ENCODE measurements at places on chromosomes 2 and 18.

GRCh38 chr18:62678847-62679485 is 36.4 kb upstream of the PHLPP1 start:
- no peak for DNase-seq

GRCh38 chr2:161391737-161392506 is 24.2 kb upstream of the TBR1 start:
- no peak for DNase-seq

- no peak for DNase-seq
Observed at GRCh38 chr2:96584017-96584416, 47.5 kb downstream of the ARID5A start.

DNA sequence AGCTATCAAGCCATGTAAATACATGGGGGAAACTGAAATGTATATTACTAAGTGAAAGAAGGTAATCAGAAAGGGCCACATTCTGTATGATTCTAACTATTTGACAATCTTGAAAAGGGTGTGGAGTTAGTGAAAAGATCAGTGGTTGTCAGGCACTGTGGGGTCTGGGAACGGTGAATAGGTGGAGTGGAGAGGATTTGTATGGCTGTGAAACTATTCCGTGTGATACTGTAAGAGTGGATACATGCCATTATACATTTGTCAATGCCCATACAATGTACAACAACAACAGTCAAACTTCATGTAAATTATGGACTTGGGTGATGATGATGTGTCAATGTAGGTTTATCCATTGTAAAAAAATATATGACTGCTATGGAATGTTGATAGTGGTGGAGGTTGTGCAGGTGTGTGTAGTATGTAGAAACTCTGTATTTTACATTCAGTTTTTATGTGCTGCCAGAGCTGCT is 1116.2 kb downstream of the SUCLG1 start:
- no peak for DNase-seq

DNA sequence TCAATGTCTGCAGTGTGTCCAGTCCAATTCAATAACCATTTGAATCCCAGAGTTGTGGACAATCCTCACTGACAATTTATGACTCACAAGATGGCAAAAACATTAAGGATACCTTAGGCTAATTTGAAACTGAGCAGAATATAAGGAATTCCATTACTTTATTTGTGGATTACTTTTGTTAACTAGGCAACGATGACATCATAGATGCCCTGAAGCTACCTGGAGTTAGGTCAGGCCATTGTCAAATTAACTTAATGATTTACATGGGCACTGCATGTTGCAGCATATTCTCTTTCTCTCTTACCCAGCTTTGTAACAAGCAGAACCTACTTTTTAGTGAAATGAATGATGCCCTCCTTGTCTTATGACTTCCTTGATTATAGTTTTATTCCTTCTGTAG is 100.0 kb upstream of the CDCA7 start:
- DNase-seq, result no peak

GRCh38 chr2:6999211-6999877 is 82.1 kb downstream of the RNF144A start:
- DNase-seq, result no peak

DNA sequence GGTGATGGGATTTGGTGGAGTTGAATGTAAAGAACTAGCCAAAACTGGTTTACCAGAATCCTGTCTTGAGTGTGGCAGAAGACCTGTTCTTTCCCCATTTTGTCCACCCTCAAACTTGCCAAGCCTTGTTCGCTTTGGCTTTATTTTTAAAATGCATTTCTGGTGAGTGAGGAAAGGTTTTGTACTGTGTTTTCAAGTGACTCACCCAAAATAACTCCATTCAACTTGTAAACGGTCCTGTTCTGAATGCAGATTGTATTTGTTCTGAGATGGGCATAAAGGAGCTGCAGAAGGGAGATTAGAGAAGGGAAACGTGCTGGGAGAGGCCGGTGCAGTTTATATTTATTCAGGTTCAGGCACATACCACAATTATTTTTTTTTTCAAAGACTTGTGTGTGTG is 5.3 kb upstream of the ITPRID2 start:
- DNase-seq, result no peak

- no peak for DNase-seq
Observed at GRCh38 chr2:202479610-202480009, 103.5 kb downstream of the BMPR2 start.

DNA sequence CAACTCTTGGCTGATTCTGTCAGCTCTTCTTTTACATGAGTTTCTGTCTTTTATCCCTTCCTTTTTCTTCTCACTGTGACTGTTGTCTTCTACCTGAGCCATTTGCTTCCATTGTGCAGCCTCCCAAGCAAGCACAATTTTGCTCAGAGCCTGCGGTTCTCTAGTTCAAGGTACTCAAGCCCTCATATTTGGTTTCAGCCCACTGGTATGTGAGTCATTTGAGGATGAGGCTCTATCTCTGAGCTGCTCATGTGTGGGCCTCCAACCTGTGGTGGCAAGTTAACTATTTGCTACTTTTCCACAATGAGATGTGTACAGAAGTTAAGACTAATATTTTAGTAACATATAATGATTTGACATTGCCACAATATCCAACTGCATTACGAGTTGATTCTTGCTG is 183.0 kb downstream of the PHLPP1 start:
- no peak for DNase-seq

GRCh38 chr2:224594840-224595239 is 9.7 kb upstream of the CUL3 start:
- DNase-seq, result no peak

- DNase-seq, result no peak
Observed at GRCh38 chr18:71784777-71785176, 759.4 kb downstream of the CBLN2 start.

DNA sequence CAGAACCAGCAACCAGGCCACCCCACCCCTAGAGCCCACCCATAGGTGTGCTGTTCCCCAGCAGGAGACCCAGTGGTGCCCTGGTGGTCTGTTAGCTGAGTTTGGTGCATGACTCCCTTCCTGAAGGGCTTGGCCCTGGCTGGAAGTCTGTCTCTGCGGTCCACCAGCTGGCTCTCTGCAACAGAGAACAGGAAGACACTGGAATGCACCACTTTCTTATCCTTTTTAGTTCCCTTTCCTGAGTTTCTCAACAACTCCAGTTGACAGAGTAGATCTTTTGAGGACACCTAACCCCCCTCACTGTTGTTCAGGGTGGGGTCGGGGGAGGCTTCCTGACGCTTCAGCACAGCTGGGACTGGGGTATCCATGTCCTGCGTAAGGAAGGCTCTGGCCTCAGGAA is 11.9 kb upstream of the RPL37A start:
- no peak for DNase-seq

DNA sequence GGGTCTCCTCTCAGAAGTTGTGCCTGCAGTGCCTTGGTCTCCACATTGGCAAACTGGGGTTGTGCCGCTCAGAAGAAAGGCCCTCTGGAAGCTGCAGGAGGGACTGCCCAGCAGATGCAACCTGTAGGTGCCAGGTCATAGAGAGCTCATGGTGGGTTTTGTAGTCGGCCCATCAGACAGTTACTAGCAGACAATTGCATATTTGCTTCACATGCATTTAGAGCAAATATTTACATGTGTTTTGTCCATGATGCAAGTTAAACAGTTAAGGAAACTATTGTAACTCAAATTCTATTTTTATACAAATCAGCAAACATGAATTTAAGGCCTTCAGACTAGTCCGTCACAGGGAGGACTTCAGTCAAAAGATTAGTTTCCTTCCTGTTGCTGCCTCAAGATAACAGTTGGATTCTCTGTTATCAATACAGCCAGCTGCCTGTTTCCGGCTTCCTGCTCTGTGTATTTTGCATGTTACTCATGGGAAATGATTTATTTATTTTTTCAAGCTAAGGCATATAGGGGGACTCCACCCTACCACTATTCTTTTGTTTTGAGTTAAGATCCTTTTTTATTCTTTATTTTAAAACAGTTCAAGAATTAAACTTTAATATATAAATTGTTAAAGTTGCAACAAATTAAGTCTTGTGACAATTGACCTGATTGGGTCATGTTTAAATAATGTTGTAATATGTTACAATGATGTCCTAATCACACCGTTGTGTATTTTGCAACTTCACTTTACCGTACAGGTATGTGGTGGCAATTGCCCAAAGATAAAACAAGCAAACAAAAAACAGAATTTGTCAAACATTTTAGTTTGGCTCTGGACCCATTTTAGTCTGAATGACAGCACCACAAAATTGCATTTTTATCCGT is 133.5 kb downstream of the SPTBN1 start:
- no peak for DNase-seq

DNA sequence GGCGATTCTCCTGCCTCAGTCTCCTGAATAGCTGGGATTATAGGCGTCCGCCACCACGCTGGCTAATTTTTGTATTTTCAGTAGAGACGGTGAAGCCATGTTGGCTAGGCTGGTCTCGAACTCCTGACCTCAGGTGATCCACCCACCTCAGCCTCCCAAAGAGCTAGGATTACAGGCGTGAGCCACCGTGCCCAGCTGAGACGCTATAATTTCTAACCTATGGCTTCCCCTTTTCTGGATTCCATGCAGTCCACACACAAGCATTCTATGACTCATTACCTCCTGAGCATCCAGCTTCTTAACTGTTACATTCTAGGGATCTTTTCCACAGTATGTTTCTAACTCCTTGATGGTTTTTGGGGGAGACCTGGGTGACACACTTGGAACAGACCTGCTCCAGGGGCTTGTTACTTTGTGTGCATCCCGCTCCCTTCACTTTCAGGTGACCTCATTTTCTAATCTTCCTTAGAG is 11.8 kb upstream of the KCMF1 start:
- DNase-seq, result no peak

DNA sequence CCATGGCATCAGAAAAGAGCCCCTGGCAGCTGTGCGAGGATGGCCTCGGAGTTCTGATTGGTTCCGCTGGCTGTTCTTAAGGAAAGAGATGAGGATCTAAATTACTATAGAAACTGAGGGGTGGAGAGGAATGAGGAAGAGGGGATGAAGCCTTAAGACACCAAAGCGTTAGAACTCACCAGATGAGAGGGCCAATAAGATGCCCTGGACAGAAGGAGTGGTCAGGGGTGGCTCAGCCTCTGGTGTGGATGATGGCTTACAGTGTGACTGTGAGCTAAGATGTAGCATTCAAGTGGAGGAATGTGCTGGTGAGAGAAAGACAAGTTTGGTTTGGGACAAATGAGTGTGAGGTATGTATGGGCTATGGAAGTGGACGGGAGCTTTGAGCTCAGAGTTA is 97.8 kb downstream of the ZFP36L2 start:
- no peak for DNase-seq

- DNase-seq, result no peak
Observed at GRCh38 chr18:78861116-78861515, 118.5 kb upstream of the SALL3 start.

DNA sequence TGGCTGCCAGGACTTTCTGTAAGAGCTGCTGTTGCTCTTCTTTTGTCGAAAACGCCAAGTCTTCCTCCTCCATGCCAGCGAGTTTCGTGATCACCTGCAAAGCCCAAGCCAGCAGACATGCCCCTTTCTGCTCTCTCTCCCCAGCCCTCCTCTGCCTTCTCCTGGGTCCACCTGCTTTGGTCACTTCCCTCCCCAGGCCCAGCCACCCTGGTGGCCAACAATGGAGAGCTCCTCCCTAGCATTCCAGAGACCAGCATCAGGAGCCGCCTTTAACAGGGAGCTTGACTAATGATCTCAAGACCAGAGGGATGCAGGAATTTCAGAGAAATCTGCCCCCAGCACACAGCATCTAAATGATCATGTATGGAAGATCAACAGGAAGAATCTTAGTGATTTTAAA is 34.6 kb downstream of the ERCC3 start:
- DNase-seq, result no peak

DNA sequence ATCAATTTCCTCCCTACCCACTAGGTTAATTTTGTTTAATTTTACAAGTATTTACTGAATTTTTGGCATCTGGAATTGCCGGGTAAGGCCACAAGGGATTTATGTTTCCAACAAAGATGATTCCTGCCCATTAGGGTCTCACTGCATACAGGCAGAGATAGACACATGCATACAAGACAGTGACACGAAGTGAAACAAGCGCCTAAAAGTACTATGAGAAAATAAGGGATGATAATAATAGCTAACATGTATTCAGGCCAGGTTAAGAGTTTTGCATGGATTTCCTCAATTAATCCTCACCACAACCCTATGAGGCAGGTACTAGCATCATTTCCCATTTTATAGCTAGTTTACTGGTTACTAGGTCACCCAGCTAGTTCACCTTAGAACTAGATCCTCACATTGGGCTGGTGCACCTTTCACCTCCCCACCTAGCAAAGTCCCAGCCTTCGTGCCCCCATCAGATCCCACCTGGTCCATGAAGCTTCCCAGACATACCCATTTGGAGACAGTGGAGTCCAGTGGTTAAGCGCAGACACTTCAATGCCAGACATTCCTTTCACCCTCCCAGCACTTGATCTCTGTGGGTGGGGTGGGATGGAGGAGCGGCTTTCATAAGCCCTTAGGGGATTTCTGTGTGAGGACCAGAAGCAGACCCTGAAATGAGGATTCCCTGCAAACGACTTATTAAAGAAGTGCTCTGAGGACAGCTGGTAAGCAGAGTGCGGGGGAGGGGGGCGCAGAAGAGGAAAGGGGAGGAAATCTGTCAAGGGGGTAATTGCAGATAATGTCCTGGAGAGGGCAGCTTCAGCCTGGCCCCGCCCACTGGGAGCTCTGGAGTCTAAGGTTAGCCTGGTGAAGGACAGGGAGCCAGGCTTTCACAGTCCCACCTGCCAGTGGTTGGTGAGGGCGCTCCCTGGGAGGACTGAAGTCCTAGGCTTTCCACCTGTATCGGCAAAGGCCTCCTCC is 5.8 kb upstream of the DGUOK start:
- no peak for DNase-seq

DNA sequence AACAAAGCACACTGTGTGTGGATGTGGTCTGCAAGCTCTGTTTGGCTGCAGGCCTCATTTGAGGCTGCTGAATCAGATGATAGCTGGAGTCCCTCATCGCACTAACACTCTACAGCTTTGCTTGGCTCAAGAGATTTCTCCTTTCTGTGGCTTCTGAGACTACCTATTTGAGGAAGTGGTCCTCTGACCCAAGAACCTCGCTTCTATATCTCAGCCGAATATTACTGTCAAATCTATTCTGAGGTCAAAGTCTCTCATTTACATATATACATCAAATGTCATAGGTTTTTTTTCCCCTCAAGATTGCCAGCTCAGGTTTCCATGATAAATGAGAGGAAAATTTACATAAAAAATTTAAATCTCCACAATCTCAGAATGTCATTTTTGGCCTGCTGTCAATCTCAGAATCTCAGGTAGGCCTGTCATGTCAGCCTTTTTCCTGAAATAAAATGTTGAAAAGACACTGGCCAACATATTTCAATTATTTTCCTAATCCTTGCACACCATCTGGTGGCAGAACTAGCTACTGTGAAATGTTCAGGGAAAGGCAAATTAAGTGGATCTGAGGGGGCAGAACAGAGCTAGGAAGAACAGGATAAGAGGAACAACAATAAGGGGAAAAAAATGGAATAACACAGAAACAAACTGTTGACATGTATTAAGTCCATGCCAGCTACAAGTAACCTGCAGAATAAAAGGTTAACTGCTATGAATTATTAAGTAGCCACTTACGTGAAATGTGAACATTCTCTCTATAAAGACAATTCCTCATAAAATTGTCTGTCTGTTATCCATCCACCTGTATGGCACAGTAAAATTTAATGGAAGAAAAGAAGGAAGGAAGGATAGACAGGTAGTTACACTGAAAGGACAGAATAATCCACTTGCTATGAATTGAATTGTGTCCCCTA is 39.3 kb downstream of the AP1S3 start:
- DNase-seq, result peak; percentile 7
